Panc1 (cell line): ENCODE measurements at places on chromosomes 6 and 20.

GRCh38 chr6:63940056-63940455 lies 304.5 kb downstream of the PHF3 start:
- no peak for DNase-seq

- no peak for DNase-seq
These were observed 14.1 kb downstream of the SGK2 start for GRCh38 chr20:43572891-43573290.

DNA sequence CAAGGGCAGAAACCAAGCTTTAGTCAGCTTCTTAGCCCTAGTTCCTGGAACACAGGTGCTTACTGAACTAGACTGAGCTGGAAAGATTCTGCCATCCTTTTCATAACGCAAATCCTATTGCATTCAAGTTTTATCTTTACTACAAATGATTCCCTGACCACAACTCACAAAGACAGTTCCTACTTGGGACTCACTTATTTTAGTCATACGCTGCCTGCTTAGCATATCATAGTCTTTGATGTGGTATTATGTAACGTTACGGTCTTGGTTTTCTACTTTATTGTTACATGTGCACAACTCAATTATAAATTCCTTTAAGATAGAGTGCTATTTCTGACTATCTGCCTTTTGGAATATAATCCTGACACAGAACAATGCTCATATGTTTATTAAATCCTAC lies 59.1 kb downstream of the BLOC1S5 start:
- DNase-seq, result no peak

DNA sequence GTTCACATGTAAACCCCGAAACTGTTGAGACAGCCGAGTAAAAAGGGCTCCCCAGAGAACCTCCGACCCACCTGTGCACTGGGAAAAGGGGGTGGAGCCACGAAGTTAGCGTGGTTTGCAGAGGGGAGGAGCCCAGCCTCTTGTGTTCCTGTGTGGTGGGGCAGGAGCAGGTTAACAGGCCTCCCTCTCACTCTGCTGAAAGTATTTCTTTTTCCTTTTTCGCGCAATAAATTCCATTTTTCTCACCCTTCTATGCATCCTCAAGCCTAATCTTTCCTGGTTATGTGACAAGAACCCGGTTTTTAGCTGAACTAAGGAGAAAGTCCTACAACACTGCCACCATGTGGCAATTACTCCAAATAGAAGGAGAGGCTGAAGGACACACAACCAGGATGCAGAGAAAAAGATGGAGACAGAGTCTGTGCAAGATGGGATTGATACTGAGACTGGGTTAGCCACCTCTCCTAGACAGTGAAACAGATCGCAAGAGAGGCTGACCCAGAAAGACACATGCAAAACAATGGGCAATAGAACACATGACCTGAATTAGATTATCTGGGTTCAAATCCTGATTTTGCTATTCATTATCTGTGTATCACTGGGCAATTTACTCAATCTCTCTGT lies 168.7 kb upstream of the PRSS16 start:
- peak; percentile 62 for DNase-seq

DNA sequence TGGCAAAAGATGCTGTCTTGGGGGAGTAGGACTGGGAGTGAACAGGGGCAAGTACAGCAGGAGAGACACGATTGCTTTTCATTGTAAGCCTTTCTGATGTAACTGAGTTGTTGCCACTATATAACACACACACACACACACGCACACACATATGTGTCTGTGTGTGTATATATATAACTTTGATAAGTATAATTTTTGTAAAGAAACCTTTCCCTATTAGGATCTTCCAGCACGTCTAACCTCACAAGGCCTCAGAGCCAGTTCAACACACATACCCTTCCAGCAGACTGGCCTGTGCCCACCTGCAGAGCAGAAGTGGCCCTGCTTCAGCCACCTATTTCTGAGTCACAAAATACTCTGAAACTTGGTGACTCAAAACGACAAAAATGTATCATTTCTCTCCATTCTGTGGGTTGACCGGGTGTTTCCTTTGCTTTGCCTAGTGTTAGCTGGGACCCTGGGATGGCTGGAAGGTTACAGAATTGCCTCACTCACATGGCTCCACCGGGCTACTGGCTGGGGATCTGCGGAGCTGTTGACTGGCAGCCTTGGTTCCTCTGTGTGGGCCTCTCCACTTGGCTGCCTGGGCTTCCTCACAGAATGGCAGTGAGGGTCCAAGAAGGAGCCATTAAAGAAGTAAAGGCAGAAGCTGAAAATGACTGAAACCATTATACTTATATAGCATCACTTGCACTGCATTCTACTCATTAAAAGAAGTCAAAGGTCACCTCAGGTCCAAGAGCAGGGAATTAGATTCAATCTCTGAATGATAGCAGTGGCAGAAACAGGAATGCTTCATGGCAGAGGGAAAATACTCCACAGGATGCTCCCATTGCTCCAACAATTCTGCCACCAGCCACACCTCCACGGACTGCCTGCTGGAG lies 126.4 kb downstream of the BANF2 start:
- no peak for DNase-seq

DNA sequence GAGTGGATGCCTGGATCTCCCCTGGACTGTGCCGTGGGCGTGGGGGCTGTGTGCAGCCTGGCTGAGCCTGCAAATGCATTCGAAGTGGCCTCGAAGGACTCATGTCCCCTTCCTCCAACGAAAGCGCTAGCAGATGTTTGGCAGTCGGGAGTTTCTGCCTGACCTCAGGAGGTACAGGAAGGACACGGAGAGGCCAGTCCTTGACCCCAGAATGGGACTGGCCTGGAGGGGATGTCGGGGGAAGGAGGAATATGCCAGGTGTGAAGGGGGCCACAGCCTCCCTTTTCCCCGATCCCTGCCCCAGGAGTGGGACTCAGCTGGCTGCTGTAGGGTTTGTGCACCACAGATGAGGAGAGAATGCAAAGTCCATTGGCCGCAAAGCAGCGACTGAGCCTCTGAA lies 45.6 kb downstream of the APCDD1L start:
- DNase-seq, result no peak

GRCh38 chr6:130796313-130796905 lies 30.8 kb upstream of the SMLR1 start:
- no peak for DNase-seq

DNA sequence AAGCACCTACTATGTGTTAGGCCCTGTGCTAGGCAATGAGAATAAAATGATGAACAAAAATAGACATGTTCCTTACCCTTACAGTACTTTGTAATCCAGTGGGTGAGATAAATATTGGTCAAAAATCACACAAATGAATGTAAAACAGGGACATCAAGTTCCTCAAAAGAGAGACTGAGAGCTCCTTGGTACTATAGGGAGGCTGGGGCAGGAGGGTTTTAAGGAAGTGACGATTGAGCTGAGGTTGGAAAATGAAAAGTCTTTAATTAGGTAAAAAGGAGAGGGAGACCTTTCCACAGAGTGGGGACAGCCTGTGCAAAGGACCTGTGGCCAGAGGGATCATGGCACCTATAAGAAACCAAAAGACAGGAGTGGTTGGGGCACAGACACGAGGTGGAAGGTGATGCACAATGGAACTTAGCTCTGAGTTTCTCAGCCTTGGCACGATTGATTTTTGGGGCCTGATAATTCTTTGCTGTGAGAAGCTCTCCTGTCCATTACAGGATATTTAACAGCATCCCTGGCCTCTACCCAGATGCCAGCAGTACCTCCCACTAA lies 140.3 kb downstream of the CEP57L1 start:
- no peak for DNase-seq

- no peak for DNase-seq
These were observed 3.9 kb upstream of the IPCEF1 start for GRCh38 chr6:154360476-154360875.

DNA sequence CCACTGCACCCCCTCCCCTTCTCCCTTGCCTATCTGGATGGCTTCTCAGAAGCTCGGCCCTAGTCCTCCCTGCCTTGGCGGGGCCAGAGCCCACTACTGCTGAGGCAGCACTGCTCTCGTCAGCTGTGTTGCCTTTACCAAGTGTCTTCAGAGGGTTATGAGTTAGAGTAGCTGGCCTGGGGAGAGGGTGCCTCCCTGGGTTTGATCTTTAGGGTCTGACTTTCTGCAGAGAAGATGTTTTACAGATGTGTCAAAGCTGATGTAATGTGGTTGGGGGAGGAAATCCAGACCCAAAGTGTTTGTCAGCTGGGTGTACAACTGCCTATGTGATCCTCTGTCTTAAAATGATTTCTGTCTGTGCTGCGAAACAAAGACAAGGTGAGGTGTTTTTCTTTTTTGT lies 30.4 kb upstream of the PI16 start:
- no peak for DNase-seq

DNA sequence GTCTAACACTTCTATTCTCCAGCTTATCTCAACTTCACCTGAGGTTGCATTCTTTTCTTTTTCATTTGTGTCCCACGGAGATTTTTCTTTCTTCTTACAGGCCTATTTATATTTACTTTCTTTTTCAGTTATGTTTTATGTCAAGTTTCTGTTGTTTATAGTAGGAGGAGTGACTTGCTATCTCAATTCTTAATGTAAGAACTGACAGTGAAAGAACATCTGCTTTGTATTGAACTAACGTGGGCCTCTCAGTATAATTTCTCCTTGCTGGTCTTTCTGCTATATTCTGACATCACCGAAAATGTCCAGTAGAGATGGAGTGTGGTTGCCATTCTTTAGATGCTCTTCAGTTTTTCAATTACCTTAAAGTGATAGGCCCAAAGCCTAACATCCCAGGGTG lies 521.7 kb downstream of the EPM2A start:
- DNase-seq, result no peak

DNA sequence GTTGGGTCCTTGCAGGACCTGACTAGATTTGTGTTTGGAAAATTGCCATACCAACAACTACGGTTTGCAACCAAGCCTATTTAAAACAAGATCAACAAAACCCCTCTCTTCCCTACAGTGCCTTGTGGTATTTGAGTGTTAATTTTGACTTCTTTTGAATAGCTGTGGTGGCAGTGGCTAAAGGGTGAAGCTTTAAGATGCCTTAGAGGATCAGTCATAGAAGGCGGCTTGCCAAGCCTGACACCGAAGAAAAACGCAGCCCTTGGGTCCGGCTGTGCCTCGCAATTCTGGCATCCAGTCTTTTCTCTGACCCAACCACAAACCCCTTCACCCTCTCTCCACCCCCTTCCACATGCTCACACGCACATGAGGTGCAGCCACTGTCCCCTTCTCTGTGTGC lies 32.6 kb downstream of the BMP6 start:
- DNase-seq, result peak; percentile 15

GRCh38 chr6:38117281-38117680 lies 297.8 kb downstream of the ZFAND3 start:
- no peak for DNase-seq

- DNase-seq, result no peak
These were observed 87.2 kb downstream of the SLX4IP start for GRCh38 chr20:10522328-10522727.

- no peak for DNase-seq
These were observed 37.1 kb downstream of the FRMD1 start for GRCh38 chr6:168041928-168042327.

GRCh38 chr6:81331526-81331925 lies 421.0 kb downstream of the TENT5A start:
- DNase-seq, result no peak

- no peak for DNase-seq
These were observed 105.5 kb downstream of the ASCC3 start for GRCh38 chr6:100775667-100776066.

DNA sequence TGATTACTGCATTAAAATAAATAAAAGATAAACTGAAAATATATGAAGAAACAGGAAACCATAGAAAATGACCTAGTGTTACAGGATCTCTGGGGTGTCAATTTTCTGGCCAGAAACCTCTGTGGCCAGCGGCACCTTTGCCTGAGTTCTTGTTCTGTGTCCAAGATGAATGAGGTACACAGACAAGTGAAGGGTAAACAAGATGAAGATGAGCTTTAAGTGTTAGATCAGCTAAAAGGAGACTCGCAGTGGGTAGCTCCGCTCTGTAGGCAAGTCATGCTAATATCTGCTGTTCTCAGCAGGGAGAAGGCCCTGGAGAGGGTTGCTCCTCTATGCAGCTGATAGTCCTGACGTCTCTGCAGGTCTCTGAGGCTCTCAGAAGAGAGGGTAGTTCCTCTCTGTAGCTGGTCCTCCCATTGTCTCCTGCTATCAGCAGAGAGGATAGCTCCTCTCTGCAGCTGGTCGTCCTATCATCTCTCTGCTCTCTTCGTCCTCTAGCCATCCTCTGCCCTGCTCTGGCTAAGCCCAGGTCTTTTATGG lies 35.9 kb upstream of the TBC1D22B start:
- no peak for DNase-seq

- DNase-seq, result no peak
These were observed 20.9 kb downstream of the TSHZ2 start for GRCh38 chr20:52993076-52993475.

- no peak for DNase-seq
These were observed 231.6 kb downstream of the FNDC1 start for GRCh38 chr6:159400826-159401225.

DNA sequence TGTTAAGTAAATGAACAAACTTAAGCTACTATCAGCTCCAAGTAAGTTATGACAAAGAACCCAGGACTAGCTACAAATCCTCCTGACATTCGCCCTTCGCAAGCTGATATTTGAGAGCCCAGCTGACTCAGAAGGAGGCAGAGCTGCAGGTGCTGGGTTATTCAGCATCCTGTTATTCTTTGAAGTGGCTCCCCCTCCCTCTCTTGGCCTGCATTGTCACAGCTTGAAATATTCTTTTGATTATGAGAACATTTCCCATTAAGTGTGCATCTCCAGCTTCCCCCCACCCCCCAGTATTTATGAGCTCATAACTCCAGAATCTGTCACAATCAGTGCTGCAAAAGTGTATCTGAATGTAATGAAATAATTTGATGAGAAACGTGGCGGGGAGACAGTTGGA lies 78.8 kb upstream of the RALY start:
- peak; percentile 20 for DNase-seq

- no peak for DNase-seq
These were observed 29.5 kb downstream of the BFSP1 start for GRCh38 chr20:17501701-17502100.
